ENCODE measurements at places on chromosomes 7 and 10.

DNA sequence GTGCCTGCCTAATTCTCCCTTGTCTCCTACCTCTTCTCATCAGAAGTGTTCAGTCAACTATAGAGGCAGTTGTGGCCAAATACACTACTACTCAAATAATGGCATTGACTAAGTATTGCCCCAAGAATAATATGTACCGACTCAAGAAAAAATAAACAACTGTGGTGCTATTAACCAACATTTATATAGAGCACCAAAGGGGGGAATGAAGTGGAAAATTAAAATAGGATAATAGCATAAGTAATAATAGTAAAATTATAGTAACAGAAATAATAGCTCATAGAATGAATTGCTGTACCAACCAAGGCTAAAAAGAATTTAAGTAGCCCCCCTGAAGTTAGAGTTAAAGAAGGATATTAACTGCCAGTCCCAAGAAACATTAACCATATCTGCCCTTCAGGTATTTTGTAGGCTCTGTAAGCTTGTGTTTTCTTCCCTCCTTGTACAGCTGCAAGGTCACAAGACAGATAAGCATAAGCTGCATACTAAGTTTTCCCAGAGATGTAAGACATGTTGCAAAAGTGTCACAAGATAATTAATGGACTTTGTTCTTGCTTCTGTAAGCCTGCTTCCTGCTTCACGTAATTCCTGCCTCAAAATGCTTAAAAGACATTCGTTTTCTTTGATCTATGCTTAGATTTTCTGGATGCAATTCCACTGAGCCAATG is 10.9 kb upstream of the CYREN start:
- no peak for DNase-seq

DNA sequence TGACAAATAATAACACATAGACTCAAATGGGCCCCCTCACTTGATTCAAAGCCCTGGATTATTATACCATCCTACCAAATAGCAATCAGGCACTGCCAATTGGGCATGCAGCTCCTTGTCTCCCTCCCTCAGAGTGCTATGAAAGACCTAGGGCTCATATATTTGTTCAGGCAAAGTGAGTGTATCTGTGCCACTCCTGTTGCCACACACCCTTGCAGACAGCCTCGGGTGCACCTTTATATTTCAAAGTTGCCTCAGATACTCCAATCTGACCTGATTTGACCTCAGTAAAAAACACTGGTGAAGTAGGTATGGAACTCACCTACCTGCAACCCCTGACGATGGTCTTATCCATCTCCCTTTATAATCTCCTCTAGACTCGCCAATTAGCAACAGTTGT is 3.0 kb upstream of the NAMPT start:
- DNase-seq = no peak

DNA sequence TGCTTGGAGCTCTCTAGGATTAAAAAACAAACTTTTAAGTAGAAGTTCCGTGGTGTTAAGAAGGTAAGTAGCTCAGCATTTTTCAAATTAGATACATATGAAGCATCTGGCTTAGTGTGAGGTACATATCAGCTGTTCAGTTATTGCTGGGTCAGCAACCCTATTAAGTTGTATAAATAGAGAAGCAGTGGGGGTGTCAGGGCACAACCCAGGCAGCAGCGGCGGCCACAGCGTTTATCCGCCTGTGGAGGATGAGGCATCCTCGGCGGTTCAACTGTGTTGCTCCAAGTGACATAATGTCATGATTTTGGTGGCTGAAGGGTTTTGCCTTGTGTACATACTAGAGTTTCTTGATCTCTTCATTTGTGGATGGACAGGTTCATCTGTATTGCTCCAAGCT is 54.6 kb upstream of the KIF5B start:
- no peak for DNase-seq

DNA sequence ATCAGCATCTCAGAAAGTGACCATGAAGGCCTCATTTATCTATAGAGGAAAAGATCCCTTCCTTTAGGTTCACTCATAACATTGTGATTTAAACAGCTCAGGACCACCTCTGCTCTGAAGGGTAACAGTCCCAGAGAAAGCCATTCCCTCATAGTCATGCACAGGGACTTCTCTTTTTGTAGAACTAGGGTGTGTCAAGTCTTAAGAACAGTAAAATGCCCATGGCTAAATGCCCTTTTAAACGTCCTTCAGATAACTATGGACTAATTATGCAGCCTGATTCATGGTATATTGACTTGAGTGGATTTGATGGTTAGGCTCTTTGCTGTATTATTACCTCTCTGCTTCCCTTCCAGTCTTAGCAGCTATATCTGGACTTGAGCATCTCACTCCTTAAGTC is 337.8 kb downstream of the SORCS1 start:
- DNase-seq = no peak

GRCh38 chr7:20224025-20224424 is 6.8 kb upstream of the MACC1 start:
- DNase-seq = no peak

GRCh38 chr10:7513455-7513854 is 102.6 kb upstream of the SFMBT2 start:
- no peak for DNase-seq

- no peak for DNase-seq
These were observed 23.5 kb upstream of the CHST15 start for GRCh38 chr10:124116771-124117510.

GRCh38 chr10:63719226-63719856 is 198.1 kb downstream of the REEP3 start:
- no peak for DNase-seq

DNA sequence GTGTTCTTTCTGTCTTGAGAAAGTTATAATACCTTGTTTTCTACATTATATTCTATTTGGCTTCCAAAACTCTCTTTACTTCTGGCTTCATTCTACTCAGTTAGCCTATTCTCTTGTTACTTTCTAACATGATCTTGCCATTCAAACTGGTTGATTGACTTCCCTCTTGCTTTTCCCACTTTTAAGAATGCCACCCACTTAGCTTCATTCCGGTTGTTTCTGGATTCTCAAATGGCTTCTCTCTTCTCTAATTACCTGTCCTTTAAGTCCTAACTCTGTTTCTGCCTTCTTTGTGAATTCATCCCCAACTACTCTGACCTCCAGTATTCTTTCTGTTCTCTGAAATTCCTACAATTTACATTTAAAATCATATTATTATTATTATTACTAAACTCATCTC is 52.0 kb downstream of the ANKIB1 start:
- no peak for DNase-seq

GRCh38 chr10:73923935-73924598 is 13.1 kb downstream of the PLAU start:
- no peak for DNase-seq

- DNase-seq = no peak
These were observed 72.0 kb upstream of the ANK3 start for GRCh38 chr10:60461688-60462087.

DNA sequence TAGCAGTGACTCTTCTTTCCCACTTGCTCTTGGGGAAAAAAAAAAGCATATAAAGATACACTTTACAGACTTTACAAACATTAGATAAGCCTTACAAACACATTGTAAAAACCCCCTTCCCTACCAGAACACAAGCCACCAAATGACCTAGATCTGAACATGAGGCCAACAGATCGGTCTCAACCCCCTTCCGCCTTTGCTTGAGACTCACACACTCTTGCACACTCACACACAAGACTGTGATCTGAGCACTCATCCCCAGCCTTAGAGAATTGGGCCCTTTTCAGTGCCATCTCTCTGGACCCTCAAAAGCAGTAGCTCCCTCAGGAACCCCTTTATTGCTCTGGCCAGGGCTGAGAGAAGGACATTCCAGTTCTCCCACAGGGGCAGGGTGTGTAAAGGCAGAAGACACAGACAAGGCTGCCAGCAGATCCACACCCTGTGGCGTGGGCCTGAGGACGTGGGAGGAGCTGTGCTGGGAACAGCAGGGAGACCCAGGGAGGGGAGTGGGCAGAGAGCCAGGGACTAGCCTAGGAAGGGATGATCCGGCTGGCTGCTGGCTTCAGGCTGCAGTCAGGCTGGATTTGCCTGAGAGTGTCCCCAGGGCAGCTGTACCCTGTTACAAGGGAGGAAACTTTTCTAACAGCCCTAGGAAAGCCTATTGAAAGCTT is 206.7 kb downstream of the KIAA1217 start:
- DNase-seq = peak; percentile 31

DNA sequence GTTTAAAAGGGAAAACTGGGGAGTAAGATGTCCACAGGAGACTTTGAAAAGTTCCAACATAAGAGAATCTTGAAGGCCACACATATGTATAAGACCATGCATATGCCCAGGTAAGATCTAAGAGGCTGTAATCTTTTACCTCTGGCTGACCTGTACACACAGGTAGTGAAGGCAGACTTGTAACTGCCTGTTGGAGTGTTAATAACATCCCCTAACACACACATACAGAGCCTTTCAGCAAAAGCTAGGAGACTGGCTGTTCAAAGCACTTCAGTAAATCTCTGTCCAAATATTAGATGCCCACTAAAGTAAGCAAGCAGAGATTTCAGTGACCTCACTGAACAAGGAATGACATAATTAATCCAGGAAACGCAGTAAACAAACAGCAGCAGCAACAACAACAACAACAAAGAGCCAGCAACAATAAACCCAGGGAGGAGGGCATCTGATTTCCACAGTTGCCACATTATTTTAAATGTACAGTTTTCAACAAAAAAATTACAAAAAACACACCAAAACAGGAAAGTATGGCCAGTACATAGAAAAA is 15.0 kb downstream of the CYP51A1 start:
- no peak for DNase-seq

- no peak for DNase-seq
These were observed 9.5 kb upstream of the SEM1 start for GRCh38 chr7:96719164-96719563.

- no peak for DNase-seq
These were observed 383.5 kb downstream of the PLXNA4 start for GRCh38 chr7:132192809-132193208.

- DNase-seq = no peak
These were observed 99.9 kb upstream of the JAZF1 start for GRCh38 chr7:28280516-28280915.

DNA sequence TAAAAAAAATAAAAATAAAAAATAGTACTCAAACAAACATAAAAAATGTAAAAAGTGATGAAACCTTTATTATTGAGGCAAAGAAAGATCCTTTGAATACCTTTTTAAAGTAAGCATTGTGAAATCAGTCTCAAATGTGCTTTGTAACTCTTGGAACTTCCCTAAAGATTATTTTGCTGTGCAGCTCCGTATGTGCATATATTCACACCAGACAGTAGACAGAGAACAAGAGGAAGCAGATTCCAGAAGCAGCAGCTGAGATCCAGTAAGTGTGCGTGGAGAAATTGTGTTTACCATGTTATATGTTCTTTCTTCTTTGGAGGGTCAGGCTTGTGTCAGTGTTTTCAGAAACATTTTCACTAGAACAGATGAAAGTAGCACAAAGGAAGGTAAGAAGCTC is 324.9 kb downstream of the AGMO start:
- no peak for DNase-seq

GRCh38 chr10:71092812-71093401 is 119.5 kb upstream of the UNC5B start:
- no peak for DNase-seq

Measured in T1000 (cell line).